ENCODE measurements at places on chromosomes 5 and 9. TPM values are rescaled to one million over a fixed set of nuclear protein-coding genes. Genes with fewer than 3 reads are reported as not detected.
A peak's percentile ranks its signal among the peaks of the same experiment; 100 is the strongest.

- no peaks in the 10 kb centered on the region for H3K27me3 ChIP-seq
- no peak overlapping the region for H3K4me3 ChIP-seq
- H3K36me3 ChIP-seq, result no peaks in the 10 kb centered on the region
- H3K4me1 ChIP-seq, result no peaks in the 10 kb centered on the region
- DNase-seq, result no peak
- no peak overlapping the region for H3K27ac ChIP-seq
Measured at GRCh38 chr9:105069696-105070095, 141.7 kb upstream of the ABCA1 start.

DNA sequence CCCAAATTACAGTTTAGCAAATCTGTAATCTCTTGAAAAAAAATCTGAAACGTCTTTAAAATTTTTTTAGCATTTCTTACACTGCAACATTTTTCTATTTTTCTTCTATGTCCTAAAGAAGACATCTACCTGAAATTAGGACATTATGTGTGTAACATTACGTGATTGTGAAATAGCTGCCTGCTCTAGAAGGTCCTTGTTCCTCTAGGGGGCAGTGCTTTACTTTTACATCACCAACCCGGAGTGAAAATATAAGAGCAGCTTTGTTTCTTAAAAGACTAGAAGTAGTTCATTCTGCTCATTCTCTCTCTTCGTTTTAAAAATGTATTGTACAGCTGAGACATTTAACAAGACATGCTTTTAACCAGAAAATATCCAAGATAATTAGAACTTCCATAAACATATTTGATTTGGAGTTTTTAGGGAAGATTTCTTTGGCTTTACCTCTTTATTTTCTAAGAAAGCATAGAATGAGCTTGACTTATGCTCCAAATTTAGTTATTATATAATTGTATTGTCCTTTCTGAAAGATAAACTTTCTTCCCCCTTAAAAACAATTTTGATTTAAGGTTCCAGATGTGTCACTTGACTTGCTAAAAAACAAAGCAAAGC is 48.1 kb upstream of the RIOK2 start:
- no peak overlapping the region for H3K4me3 ChIP-seq
- no peak for DNase-seq
- no peak overlapping the region for H3K27ac ChIP-seq
- no peaks in the 10 kb centered on the region for H3K36me3 ChIP-seq
- peaks cover 5% of the 10 kb centered on the region for H3K27me3 ChIP-seq
- peaks cover 1% of the 10 kb centered on the region for H3K4me1 ChIP-seq

DNA sequence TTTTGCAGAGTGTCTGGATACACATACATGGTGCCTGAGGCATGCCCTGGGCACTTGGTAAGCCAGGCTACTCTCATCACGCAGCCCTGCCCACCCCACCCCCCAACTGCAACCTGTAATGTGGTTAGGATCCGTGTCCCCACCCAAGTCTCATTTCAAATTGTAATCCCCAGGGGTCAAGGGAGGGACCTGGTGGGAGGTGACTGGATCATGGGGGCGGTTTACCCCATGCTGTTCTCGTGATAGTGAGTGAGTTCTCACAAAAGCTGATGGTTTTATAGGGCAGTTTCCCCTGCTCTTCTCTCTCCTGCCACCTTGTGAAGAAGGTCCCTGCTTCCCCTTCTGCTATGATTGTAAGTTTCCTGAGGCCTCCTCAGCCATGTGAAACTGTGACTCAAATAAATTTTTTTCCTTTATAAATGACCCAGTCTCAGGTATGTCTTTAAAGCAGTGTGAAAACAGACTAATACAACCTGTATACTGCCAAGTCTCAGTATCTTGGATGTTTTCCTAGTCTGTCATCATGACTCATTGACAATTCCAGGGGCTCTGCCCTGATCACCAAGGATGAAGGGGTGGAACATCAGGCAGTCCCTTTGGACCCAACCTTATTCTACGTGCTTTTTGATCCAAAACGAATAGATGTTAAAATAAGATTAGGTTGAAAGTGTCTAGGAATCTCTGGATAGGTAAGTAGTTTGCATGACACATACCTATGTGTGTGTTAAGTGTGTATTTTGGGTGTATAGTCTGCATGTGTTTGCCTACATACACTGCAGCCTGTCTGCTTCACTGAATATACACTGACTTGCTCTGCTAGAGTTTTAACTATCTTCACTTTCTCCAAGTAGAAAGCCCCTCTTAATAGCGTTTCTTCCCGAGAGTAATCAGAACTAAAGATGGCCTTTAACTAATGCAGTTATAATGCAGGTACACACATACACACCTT is 293.8 kb downstream of the SLIT3 start:
- no peak for DNase-seq
- H3K27ac ChIP-seq, result no peak overlapping the region
- H3K36me3 ChIP-seq, result no peaks in the 10 kb centered on the region
- no peak overlapping the region for H3K4me3 ChIP-seq
- H3K27me3 ChIP-seq, result peaks cover 6% of the 10 kb centered on the region
- no peaks in the 10 kb centered on the region for H3K4me1 ChIP-seq

DNA sequence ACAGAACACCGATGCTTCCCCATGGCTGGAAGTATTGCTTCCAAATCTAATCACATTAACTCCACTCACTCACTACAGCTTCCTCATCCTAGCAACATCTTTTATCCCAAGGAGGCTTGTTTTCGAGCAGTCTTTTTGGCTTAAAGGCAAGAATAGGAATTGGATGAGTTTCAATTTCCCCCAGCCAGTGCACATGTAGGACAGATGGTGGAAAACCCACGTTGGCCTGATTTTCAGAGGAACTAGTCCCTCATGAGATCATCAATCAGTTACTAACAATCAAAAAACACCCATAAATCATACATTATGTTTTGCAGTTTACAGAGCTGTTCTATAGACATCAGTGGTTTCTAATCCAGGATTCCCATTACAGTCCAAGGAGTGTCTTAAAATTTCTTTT is 48.5 kb upstream of the AGXT2 start:
- H3K27me3 ChIP-seq, result peaks cover 5% of the 10 kb centered on the region
- H3K4me1 ChIP-seq, result no peaks in the 10 kb centered on the region
- no peak overlapping the region for H3K4me3 ChIP-seq
- no peaks in the 10 kb centered on the region for H3K36me3 ChIP-seq
- no peak for DNase-seq
- no peak overlapping the region for H3K27ac ChIP-seq

DNA sequence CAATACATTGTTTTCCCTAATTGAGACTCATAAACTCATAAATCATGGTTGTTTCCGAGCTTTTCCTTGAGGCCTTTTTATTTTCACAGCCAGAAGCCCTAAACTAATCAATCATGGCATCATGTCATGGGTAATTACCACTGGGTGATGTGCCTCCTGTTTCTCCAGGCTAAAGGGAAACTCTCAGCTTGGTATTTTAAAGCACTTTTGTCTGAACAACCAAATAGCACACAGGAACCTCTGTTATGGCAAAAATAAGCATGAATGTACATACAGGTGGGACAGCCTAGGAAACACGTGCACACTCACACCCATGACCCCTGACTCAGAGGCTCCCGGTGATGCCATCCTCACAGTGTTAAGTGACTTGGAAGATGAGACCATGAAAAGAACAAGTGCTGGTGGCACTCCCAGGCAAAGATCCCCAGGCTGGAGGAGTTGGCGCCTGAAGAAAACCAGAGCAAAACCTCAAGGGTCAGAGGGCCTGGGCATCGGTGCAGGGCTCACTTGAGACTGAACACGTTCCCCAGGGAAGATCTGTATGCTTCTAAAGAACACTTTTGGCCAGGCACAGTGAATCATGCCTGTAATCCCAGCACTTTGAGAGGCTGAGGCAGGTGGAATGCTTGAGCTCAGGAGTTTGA is 154.3 kb downstream of the ROR2 start:
- peaks cover 12% of the 10 kb centered on the region for H3K27me3 ChIP-seq
- H3K27ac ChIP-seq, result peak overlapping the region; percentile 65
- DNase-seq, result peak; percentile 39
- peaks cover 24% of the 10 kb centered on the region for H3K4me1 ChIP-seq

DNA sequence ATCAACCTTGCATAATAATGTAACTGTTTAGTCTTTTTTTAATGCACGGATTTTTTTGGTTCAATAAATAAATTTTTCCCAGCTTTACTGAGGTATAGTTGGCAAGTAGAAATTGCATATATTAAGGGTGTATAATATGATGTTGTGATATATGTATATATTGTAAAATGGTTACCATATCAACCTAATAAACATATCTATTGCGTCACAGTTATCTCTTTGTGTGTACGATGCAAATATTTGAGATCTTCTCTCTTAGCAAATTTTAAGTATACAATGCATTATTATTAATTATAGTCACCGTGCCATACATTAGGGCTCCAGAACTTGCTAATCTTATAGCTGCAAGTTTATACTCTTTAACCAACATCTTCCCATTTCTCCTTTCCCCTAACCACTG is 57.2 kb upstream of the TMEM161B start:
- H3K4me1 ChIP-seq, result no peaks in the 10 kb centered on the region
- H3K36me3 ChIP-seq, result no peaks in the 10 kb centered on the region
- no peak overlapping the region for H3K27ac ChIP-seq
- no peak overlapping the region for H3K4me3 ChIP-seq

DNA sequence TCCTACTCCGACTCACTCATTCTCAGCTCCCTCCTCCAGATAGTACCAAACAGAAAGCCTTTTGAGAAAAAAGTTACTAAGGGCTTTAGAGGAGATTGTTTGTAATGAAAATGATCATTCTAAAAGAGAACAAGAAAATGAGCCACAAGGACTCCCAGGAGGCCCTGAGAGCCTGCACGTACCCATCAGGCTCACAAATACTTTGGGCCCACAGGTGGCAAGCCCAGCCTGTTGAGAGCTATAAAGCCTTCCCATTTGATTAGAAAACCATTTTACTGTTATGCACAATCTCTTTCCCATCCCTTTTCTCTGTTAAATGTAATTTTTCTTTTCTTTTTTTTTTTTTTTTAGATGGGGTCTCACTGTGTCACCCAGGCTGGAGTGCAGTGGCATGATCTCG is 136.1 kb downstream of the LHFPL2 start:
- no peak overlapping the region for H3K27ac ChIP-seq
- peaks cover 14% of the 10 kb centered on the region for H3K4me1 ChIP-seq
- H3K27me3 ChIP-seq, result peaks cover 83% of the 10 kb centered on the region
- no peak for DNase-seq
- H3K4me3 ChIP-seq, result no peak overlapping the region

DNA sequence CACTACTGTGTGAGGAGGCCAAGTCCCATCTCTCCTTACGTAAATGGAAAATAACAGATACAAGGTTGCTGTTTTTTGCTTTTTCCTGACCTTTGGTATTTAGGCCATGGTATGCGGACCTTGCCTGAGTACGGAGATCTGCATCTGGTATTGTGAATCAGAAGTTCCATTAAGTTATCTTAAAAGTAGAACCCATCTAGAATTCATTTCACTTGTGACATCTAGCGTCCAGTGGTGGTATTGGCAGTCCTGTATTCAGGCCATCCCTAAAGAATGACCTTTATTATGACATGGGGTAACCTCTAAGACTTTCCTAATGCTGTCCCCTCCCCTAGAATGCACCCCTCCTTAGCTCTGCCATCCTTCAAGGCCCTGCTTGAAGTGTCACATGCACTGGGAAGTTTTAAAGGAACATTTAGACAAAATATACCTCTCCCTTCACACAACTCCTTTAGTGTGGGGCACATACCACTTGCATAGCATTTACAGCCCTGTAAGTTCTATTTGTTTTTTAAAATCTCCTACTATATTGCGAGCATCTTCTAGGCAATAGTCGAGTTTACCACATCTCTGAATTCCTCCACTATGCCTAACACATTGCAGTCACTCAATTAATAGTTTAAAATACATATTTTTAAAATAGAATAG is 1.9 kb upstream of the SPDL1 start:
- H3K4me3 ChIP-seq, result no peak overlapping the region
- H3K27ac ChIP-seq, result no peak overlapping the region
- peaks cover 9% of the 10 kb centered on the region for H3K36me3 ChIP-seq
- H3K27me3 ChIP-seq, result peaks cover 28% of the 10 kb centered on the region
- DNase-seq, result peak; percentile 78

GRCh38 chr5:113689647-113690046 is 176.2 kb downstream of the YTHDC2 start:
- H3K27ac ChIP-seq, result no peak overlapping the region
- DNase-seq, result no peak
- no peaks in the 10 kb centered on the region for H3K36me3 ChIP-seq
- no peaks in the 10 kb centered on the region for H3K4me1 ChIP-seq

- no peak overlapping the region for H3K4me3 ChIP-seq
- DNase-seq, result no peak
- no peak overlapping the region for H3K27ac ChIP-seq
- peaks cover 25% of the 10 kb centered on the region for H3K36me3 ChIP-seq
Measured at GRCh38 chr9:128080206-128080605, 12.2 kb downstream of the SLC25A25 start.

DNA sequence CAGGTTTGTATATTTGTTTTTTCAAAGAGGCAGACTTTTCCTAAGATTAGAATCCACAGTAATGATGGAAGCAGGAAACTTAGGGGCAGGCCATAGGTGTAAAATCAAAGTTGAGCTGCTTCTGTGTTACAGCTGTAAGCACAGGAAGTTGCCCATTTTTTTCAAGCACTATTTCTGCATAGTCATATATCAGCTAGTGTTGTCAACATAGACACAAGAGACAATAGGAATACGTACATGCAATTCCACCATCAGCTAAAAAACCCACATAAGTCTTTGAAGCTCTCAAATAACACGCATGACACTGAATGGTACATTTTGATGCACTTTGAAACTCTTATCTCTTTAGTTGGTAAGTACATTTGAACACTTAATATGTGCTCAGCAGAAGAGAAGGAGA is 20.2 kb upstream of the SMIM15 start:
- no peak overlapping the region for H3K4me3 ChIP-seq
- peaks cover 6% of the 10 kb centered on the region for H3K36me3 ChIP-seq
- no peak overlapping the region for H3K27ac ChIP-seq

- peak overlapping the region; percentile 99 for H3K27ac ChIP-seq
- no peak for DNase-seq
Measured at GRCh38 chr9:131671133-131671520, 68.7 kb downstream of the RAPGEF1 start.

DNA sequence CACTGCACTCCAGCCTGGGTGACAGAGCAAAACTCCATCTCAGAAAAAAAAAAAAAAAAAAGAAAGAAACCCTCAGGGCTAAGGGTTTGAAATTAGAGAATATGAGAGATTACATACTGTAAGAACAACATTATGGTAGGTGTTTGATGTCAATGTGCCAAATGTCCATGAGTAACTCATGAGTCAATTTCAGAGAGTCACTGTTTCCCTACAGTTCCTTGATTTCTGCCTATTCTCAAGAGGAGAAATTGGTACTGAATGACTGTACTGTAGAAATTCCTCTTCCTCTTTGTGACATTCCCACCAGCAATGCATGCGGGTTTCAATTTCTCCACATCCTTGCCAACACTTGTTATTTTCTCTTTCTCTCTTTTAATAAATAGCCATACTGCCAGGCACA is 35.2 kb downstream of the MARVELD2 start:
- H3K4me1 ChIP-seq, result no peaks in the 10 kb centered on the region
- H3K27me3 ChIP-seq, result no peaks in the 10 kb centered on the region
- no peak overlapping the region for H3K4me3 ChIP-seq
- DNase-seq, result no peak
- H3K36me3 ChIP-seq, result no peaks in the 10 kb centered on the region

GRCh38 chr9:120383611-120383998 is 196.4 kb downstream of the CDK5RAP2 start:
- H3K4me3 ChIP-seq, result no peak overlapping the region
- no peak overlapping the region for H3K27ac ChIP-seq
- no peaks in the 10 kb centered on the region for H3K27me3 ChIP-seq
- no peaks in the 10 kb centered on the region for H3K4me1 ChIP-seq

PCDHGA2 gene
- not detected for total RNA-seq

F2RL1 gene
- total RNA-seq, result 0.82 TPM

PCDHB11 gene
- not detected for total RNA-seq

SSBP2 gene
- 21.5 TPM for total RNA-seq

Data from activated CD8-positive, alpha-beta memory T cell treated with anti-CD3 and anti-CD28 coated beads, Interleukin-2, amount 10 ng/mL, durations not matched to agents 7 days and 5 days (primary cell).